ENCODE measurements at places on chromosomes 6 and 20.

GRCh38 chr6:15332446-15332845, 86.6 kb downstream of the JARID2 start:
- no peak for DNase-seq

DNA sequence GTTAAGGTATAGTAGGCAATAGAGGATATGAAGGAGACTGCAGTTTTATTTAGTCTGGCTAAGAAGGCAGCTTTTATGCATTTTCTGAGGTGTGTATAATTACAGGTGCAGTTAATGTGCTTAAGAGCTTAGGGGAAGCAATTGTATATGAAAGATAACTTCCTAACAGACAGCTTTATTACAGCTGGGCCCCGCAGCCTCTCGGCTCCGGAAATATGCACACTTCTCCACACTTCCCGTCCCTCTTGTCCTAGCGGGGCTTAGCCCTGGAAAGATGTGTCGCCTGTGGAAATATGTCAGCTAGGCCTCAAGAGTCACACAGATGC, 178.4 kb upstream of the ARID1B start:
- no peak for DNase-seq

GRCh38 chr20:25276533-25277050, 28.7 kb downstream of the PYGB start:
- no peak for DNase-seq

DNA sequence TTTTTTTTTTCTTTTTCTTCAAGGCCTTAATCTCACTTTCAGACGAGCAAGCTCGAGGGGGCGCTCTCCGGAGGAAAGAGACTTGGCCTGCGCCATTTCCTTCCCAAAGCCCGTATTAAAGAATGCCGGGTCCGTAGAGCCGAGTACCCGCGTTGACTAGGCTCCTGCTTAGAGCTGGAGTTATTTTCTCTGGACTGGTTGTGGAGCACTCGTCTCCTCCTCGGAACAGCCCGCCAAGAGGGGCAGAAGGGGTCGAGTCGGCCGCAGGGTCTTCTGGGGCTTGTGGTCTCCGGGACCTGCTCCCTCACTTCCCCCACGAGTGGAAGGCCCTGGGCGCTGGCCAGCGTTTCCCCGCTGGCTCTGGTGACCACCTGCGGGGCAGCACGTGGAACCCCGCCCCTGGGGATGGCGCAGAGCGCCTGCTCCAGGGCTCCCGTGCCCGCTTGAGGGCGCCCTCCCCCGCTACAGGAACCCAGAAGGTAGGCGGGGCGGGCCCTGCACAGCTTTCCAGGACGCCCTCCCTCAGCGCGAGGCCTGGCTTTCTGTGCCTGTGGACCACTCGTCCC, 2.7 kb upstream of the MEI4 start:
- peak; percentile 36 for DNase-seq

- no peak for DNase-seq
These were observed 126.5 kb downstream of the EPM2A start for GRCh38 chr6:145608850-145609249.

DNA sequence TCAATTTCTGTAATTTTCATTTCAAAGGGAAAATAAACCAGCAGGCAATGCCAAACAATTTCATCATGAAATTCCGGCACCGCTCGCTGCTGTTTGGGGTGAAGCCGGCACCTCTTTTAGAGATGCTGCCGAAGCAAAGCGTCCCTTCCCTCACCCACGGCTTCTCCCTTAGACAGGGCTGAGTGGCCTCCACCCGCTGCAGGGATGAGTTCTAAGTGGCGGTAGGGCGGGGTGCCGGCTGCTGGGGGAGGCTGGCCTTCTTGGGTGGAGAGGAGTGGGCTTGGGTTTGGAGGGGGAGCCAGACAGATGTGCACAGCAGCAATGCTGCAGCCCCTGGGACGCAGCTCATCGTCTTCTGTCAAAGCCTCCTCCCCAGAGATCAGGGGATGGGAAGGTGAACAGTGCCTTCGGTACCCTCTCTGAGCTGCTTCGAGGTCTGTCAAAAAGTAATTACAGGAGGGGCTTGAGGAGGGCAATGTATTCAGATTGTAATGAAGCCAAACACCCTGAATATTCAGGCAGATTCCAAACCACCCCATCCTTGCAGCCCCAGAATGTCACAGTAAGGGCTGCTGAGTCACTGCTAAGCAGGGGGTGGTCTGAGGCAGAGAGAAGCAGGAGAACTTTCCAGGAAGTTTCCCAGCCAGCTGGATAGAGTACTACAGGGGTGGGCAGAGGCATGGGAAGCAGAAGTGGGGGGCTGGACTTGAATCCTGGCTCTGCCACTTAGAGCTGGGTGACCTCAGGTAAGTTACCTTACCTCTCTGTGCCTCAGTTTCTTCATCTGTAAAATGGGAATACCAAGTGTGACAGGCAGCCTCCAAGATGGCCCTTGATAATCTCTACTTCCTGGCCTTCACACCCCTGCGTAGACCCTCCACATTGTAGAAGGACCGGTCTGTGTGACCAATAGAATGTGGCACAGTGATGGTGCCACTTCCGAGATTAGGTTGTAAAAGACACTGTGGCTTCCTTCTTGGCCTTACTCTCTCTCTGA, 96.6 kb downstream of the SULF2 start:
- DNase-seq = no peak

GRCh38 chr6:26299286-26300042, 65.5 kb upstream of the BTN3A2 start:
- no peak for DNase-seq

- DNase-seq = no peak
These were observed 10.4 kb downstream of the TRIM31 start for GRCh38 chr6:30102414-30102969.

- DNase-seq = no peak
These were observed 77.8 kb upstream of the CTNNBL1 start for GRCh38 chr20:37616110-37616425.

GRCh38 chr6:152893187-152893586, 89.7 kb downstream of the FBXO5 start:
- DNase-seq = no peak

GRCh38 chr6:36514554-36515456, 32.5 kb downstream of the STK38 start:
- DNase-seq = no peak

DNA sequence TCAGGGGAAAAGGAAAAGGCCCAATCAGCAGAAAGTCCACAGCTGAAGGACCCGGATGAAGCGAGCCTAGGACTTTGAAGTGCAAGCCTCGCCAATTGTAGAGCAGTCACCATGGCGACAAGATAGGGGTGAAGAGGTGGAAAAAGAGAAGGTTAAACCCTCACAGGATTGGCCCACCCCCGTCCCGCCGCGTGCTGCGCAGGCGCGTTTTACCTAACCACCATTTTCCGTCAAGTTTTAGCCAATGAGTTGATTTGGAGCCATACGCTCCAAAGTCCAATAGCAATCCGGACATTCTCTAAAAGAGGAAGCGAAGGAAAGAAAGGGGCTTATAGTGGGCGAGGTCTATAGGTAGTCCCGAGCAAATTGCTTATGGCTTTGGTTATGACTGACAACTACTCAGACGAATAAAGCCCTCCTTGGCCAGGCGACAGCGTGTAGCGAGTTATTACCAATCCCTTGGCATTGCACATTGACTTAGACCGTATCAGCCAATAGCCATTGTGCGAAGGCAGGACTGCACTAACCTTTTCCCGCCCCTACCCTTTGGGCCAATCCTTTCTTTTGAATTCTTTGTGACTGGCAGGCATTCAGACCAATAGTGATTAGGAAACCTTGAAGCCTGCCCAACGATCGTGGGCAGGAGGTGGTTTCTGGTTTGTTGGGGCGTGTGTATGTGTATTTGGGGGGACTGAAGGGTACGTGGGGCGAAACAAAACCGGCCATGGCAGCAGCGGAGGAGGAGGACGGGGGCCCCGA, at the start of gene RNF5:
Gene RNF5, plus strand, starts transcription at position 618 of the 759 bp plus-strand sequence. Its CDS starts 107 bp downstream, at position 725.
- peak; percentile 100 for DNase-seq

- DNase-seq = no peak
These were observed 71.0 kb upstream of the RALGAPA2 start for GRCh38 chr20:20783450-20783849.

- no peak for DNase-seq
These were observed 216.7 kb downstream of the ZDHHC14 start for GRCh38 chr6:157597461-157598312.

- no peak for DNase-seq
These were observed 27.9 kb downstream of the GCLC start for GRCh38 chr6:53517021-53517420.

DNA sequence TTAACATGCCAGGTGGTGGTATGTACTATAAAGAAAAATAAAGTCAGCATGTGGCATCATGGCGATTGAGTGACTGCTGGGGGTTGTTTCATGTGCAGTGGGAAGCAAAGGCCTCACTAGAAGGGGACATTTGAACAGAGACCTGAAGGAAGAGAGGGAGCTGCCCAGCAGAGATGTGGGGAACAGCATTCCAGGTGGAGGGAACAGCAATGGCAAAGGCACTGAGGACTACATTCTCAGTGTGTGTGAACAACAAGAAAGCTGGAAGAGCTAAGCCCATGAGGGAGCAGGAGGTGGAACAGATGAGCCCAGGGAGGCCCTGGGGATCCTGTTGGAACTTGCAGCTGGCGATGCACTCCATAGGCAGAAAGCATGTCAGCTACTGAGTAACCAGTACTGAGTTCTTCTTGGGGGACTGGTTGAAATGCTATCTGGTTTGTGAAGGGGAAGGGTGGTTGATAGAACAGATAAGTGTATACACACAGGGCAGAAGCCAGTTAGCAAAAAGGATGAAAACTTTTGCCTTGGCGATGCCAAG, 29.2 kb downstream of the NOX3 start:
- no peak for DNase-seq

DNA sequence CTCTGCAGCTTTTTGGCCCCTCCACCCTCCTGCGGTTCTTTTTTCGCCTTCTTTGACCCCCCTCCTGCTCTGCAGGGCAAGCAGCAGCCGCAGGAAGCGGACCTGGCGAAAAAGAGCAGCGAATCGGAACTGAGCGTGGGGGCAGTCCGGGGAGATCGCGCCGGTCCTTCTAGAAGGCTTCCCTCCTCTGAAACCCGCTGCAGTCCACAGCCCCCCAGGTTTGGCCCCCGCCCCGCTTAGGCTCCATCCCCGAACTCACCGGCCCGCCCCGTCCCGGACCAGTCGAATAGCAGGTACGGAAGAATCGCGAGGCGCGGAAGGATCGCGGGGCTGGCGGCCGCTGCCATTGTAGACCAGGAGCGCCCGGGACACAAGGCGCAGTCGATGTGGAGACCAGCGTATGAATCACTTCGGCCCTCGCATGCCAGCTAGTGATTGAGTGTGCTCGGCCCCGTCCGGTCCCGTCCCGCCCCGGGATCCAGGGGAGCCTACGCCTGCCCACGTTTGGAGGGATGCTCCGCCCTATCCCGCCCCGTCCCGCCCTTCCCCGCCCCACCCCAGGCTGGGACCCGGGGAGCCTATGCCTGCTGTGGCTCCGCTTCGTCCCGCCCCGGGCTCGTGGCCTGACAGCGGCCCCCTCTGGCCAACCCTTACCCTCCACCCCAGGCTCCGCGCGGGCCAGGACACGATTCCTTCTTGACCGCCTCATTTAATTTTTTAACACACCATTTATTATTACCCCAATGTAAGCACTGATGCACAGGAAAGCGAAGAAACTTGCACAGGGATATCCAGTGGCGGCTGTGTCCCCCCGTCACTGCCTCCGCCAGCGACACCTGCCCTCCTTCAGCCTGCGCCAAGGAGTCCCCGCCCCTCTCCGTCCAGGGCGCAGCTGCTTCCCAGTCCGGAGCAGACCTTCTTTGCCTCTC, at the start of gene ULBP3:
Gene ULBP3, minus strand, starts transcription at position 402 of the 929 bp plus-strand sequence. Its CDS starts 55 bp downstream, at position 347.
- DNase-seq = peak; percentile 66

GRCh38 chr6:17589406-17590096, 10.6 kb upstream of the FAM8A1 start:
- DNase-seq = peak; percentile 19

DNA sequence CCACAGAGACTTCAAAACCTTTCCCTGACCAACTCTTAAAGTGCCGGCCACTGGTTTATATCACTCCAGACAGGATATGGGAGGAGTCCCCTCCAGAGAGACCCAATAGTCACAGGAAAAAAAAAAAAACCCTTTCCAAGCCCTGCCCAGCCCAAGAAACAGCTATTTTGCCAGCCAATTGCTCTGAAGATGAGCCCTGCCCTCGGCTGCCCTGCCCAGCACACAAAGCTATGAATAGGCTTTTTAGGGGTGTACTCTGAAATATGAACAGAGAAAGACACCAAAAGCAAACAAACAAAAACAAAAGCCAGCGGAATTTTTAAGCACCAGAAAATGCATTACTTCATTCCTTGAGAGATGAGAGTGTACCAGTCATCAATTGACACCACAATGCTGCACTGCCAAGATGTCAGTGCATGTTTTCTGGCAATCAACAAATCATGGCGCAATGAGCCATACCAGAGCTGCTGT, 275.1 kb downstream of the C6orf118 start:
- no peak for DNase-seq

DNA sequence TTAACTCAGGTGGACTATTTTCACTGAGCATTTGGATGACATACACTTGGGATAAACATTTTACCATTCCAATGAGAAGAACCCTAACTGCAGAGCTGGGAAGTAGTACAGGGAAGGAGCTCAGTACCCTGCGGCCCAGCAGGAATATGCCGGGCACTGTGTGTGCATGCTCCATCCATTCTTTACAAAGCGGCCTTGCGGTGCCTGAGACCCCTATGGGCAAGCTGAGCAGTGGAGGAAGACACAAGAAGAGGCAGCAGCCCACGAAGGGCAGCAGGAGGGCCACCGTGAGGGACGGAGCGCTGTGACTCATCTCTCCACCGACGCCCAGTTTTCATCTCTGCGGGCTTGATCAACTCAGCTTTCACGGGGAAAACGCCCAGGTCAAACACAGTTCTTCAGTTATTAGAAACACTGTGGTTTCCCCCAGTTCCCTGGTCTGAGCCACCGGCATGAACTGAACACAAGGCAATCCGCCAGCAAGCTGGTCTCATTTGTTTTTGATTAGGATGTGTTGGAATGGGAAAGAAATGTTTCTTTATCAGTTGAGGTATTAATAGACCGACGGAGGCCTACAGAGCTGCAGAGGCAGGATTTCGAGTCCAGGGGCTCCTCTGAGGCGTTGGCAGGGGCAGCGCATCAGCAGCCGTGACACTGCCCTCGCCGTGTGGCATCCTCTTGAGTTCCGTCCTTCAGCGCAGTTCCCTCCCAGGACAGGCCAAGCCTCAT, 44.9 kb downstream of the IRF4 start:
- DNase-seq = no peak

DNA sequence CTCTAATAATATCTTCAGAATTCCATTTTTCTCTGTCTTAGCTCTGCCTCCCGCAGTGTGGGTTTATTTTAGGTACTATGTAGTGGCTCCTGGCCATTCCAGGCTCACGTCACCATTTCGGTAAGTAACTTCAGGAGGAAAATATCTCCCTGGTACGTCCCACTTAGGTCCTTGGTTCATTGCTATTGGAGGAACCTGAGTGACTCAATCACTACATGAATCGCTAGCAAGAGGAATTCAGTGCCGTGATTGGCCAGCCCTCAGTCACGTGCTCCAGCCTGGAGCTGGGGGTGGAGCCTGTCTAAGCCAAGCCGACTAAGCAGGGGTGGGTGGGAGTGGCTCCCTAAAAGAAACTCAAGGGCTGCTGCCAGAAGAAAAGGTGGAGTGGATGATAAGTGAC, 67.3 kb upstream of the E2F3 start:
- DNase-seq = no peak

GRCh38 chr6:37882292-37882691, 62.8 kb downstream of the ZFAND3 start:
- DNase-seq = no peak

Measured in left renal pelvis (tissue), 4 donors.